ENCODE measurements at places on chromosomes 7 and 10. TPM values are rescaled to one million over a fixed set of nuclear protein-coding genes. Genes with fewer than 3 reads are reported as not detected.

Gene NUDT1
- 25.3 TPM for total RNA-seq

Gene PPP1R17
- not detected for total RNA-seq

Gene INMT
- 1.4 TPM for total RNA-seq

Gene SRRT
- total RNA-seq, result 84.4 TPM

Gene EEPD1
- 22.2 TPM for total RNA-seq

Data from subcutaneous adipose tissue (tissue), 4 donors.